ENCODE measurements at places on chromosomes 1 and 21. TPM values are rescaled to one million over a fixed set of nuclear protein-coding genes. Genes with fewer than 3 reads are reported as not detected.

The MARCKSL1 gene
- 4.2 TPM for total RNA-seq

The SIM2 gene
- total RNA-seq: 0.26 TPM

The CDCA8 gene
- total RNA-seq: 0.38 TPM

The ARHGEF16 gene
- 21.6 TPM for total RNA-seq

The KRTAP12-2 gene
- total RNA-seq: not detected

The NMNAT1 gene
- 15.1 TPM for total RNA-seq

The FABP3 gene
- total RNA-seq: 0.79 TPM

The CADM3 gene
- not detected for total RNA-seq

The KIF26B gene
- total RNA-seq: 1.8 TPM

The PTGFR gene
- total RNA-seq: 0.26 TPM

The S100A7A gene
- not detected for total RNA-seq

The LDLRAP1 gene
- 17.1 TPM for total RNA-seq

The TEX38 gene
- total RNA-seq: not detected

The KRTAP13-2 gene
- total RNA-seq: not detected

The ARTN gene
- total RNA-seq: 20.1 TPM

The MNDA gene
- total RNA-seq: not detected

The RAB25 gene
- 83.7 TPM for total RNA-seq

The FAM177B gene
- total RNA-seq: not detected

The TAF13 gene
- total RNA-seq: 157 TPM

The TIMM17A gene
- 74.9 TPM for total RNA-seq

The NGF gene
- 1.1 TPM for total RNA-seq

The HAO2 gene
- 0.13 TPM for total RNA-seq

The PADI4 gene
- not detected for total RNA-seq

The CBR1 gene
- total RNA-seq: 111 TPM

The FMOD gene
- not detected for total RNA-seq

The PGBD5 gene
- under 0.01 TPM for total RNA-seq

The UBL4B gene
- not detected for total RNA-seq

The DDAH1 gene
- total RNA-seq: 1.6 TPM

The DCDC2B gene
- total RNA-seq: not detected

The RAVER2 gene
- total RNA-seq: 5.3 TPM

The CORT gene
- 0.26 TPM for total RNA-seq

The MIS18A gene
- total RNA-seq: 7.0 TPM

The HCN3 gene
- total RNA-seq: 0.90 TPM

The SMIM1 gene
- total RNA-seq: 1.2 TPM

The WDTC1 gene
- 16.5 TPM for total RNA-seq

The VWA5B1 gene
- total RNA-seq: not detected

The FCAMR gene
- total RNA-seq: not detected

The GBP4 gene
- total RNA-seq: under 0.01 TPM
